T-helper 1 cell (primary cell): ENCODE measurements at places on chromosomes 1 and 21.

GRCh38 chr1:31497601-31498000 lies 78.7 kb upstream of the TINAGL1 start:
- no peak for DNase-seq

GRCh38 chr1:115198938-115199337 lies 109.6 kb upstream of the TSPAN2 start:
- no peak for DNase-seq

GRCh38 chr1:11839727-11840705 lies 7.6 kb downstream of the NPPA start:
- no peak for DNase-seq

- no peak for DNase-seq
Observed at GRCh38 chr1:94068096-94068998, 52.6 kb downstream of the ABCA4 start.

DNA sequence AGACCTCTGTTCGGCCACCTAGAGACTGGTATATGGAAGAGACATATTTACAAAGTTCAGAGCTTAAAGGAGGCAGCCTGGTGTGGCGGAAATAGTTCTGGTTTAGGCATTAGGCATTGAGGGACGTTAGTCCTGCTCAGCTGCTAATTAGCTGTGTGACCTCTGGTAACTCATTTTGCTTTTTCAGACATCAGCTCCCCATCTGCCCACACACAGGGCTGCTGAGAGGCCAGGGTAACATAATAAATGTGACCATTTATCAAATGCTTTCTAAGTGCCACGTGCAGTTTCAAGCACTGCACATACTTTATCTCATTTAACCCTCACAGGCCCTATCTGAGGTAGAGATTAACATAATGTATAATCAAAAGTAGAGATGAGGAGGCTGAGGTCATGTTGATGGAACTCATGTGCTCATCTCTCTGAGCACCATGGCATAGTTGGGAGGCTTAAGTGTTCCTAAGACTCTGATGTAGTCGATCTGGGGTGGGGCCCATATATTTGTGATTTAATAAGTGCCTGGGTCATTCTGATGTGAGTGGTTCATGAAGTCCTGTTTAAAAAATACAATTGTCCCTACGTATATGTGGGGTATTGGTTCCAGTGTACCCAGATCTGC lies 267.2 kb upstream of the PLXNA2 start:
- DNase-seq = no peak

DNA sequence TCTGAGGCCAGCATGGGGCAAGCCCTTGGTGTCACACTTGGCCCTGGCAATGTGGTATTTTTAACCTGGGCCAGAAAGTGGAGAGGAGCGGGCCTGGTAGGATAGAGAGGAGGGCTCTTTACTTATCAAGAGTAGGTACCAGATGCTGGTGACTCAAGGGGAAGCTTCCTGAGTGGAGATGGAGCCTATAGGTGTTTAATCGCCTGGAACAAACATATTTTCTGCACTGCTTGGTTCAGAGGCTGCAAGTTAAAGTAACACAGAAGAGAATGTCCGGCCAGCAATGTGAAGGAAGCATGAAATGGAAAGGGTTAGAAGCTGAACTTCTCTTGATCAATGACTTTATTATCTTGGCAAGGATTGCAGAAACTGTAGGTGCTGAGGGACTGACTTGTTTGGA lies 74.3 kb downstream of the DDR2 start:
- no peak for DNase-seq

GRCh38 chr1:96918406-96918805 lies 196.8 kb downstream of the PTBP2 start:
- DNase-seq = no peak

GRCh38 chr1:224490549-224491537 lies 56.2 kb upstream of the WDR26 start:
- DNase-seq = no peak
